ENCODE measurements at places on chromosomes 1 and 21.

GRCh38 chr1:219668446-219668845 lies 55.5 kb upstream of the ZC3H11B start:
- DNase-seq, result no peak

DNA sequence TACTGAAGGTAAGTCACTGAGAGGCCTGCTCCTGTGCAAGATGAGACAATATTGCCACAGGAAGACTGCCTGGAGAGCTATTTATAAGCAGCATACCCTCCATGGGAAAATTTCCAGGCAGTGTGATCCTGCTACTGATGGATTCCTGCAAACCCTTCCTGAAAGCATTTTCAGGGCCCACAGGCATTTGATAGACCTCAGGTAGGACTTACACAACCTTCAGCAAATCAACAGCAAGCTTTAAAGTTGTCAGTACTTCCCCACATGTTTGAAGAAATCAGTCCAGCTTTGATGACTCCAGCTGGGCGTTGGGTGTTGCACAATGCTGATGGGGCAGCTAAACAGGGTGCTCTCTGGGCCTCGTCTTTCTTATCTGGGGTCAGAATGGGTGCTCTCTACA lies 108.8 kb downstream of the PLXNA2 start:
- no peak for DNase-seq

GRCh38 chr1:98991127-98992012 lies 13.3 kb downstream of the PLPPR5 start:
- peak; percentile 72 for DNase-seq

GRCh38 chr1:93977598-93977945 lies 68.3 kb upstream of the GCLM start:
- DNase-seq, result no peak

- DNase-seq, result no peak
Measured at GRCh38 chr1:217135569-217135915, 412.3 kb upstream of the ESRRG start.

DNA sequence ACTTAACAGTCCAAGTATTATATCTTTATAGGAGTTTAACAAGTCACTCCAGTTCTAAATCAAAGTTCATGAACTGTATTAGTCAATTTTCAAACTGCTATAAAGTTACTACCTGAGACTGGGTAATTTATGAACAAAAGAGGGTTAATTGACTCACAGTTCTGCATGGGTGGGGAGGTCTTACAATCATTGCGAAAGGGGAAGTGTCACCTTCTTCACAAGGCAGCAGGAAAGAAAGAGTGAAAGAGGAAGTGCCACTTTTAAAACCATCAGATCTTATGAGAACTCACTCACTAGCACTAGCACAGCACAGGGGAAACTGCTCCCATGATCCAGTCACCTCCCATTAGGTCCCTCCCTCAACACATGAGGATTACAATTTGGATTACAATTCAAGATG lies 70.0 kb downstream of the CLCA4 start:
- peak; percentile 91 for DNase-seq

GRCh38 chr1:30041741-30042437 lies 681.5 kb downstream of the MATN1 start:
- DNase-seq, result no peak

DNA sequence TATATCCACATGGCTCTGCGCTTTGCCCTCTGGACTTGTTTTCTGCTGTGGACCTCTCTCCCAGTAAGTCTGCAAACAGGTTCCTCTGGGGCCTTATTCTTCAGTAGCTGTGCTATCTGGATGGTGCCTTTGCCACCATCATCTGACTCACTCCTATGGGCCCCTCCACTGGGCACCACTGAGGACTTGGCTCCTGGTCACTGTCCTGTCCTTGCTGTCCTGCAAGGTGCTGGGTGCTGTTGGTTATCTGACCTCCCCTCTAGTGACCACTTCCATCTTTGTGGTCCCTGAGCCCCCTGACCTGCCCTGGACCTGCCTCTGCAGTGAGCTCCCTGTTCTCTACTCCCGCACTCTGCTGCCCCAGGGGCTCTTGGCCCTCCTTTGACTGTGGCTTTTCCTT lies 6.7 kb downstream of the CNIH3 start:
- DNase-seq, result no peak

- no peak for DNase-seq
Measured at GRCh38 chr1:170196490-170197236, 50.9 kb downstream of the NTMT2 start.

GRCh38 chr1:192951691-192952460 lies 107.3 kb downstream of the UCHL5 start:
- DNase-seq, result peak; percentile 18

DNA sequence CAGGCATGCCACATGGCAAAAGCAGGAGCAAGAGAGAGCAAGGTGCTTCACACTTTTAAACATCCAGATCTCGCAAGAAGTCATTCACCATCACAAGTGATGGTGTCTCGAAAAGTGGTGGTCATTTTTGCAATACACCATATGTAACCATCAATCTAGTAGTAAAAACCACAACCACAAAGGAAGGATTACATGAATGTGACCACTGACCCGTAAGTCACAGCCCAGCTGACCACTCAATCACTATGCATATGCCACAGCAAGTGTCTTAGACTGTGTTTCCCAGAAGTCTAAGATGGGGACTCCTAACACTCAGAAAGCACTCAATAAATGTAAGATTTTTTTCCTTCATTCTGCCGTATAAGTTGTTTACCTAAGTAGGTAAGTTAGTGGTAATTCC lies 76.9 kb downstream of the FH start:
- no peak for DNase-seq

DNA sequence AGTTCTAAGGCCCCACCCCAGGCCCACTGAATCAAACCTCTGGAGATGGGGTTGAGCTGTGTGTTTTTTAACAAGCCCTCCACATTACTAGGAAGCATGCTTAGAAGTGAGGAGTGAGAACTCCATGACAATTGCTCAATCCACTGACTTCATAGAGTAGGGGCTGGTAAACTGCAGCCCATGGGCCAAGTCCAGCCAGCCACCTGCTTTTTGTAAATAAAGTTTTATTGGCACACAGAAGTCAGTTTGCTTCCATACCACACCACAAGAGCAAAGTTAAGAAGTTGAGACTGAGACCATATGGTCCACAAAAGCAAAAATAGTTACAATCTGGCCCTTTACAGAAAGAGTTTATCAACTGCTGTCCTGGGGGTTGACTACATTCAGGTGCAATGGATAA lies 309.2 kb downstream of the SETD4 start:
- DNase-seq, result no peak

GRCh38 chr1:195851016-195851601 lies 757.1 kb downstream of the KCNT2 start:
- DNase-seq, result no peak

GRCh38 chr1:244200596-244200995 lies 149.5 kb downstream of the ZBTB18 start:
- no peak for DNase-seq

DNA sequence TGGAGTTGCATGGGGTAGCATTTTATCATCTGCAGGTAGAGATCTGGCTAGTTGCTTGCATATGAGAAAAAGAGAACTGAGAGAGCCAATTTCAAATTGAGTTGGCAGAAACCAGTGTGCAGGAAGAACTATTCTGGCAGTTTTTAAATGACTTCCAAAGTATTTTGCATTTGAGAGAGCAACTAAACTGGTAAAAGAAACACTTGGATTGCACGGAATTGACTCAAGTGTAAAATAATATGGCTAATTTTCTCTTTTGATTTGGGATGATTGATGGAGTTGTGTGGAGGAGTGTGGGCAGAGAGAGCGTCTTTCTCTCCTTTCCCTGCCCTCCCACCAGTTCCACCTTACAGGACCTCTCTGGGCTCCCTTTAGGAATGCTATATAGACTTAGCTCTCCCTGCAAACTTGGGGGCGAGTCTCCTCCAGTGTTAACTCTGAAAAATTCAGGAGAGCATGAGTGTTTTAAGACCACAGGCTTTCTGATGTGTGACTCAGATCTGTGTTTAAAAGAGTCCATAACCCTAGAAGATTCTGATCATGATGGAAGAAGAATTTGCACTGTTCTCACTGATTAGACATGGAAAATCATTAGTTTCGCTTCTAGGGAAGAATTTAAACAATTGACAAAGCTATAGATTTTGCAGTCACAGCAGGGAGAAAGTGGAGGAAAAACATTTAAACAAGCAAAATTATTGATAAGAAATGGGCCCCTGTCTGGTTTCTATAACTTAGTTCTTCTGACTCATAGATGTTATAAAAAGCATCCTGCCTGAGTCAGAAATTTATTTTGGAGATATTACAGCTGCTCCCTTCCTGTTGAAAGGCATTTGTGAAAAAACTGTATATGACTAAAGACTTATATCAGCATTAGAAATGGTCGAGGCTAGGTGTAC lies 24.9 kb upstream of the CTBS start:
- DNase-seq, result no peak

DNA sequence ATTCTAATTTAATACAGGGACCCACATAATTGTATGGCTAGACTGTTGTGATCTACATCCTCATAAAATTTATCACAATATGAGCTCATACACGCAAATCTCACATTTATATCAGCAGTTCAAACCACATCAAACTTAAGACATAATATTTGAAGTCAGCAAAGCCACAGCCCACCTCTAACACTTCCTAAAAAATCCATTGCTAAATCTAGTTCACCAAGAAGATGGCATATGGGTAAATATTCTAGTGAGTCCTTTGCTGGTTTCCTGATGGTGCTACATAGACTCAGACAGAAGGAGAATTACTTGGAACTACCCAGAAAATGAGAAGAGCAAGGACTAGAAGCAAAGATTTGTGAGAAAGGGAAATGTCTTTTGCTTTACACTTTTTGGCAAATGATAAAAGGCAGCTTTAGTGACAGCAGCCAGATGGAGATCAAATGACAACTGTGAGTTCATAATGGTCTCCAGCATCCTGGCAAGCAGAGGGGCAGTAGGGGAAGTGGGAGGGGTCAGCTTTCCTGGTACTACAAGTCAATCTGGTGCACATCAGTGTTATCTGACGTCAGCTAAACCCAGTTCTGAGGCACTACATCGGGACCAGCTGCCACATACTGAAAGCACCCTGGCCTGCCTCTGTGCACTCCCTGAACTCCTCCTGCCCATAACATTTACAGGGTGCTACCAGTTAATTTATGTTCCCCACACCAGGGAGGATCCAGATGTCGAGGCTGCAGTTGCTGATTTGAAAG lies 10.6 kb upstream of the GADD45A start:
- DNase-seq, result peak; percentile 82

GRCh38 chr1:235566084-235566483 lies 61.8 kb upstream of the B3GALNT2 start:
- DNase-seq, result no peak

DNA sequence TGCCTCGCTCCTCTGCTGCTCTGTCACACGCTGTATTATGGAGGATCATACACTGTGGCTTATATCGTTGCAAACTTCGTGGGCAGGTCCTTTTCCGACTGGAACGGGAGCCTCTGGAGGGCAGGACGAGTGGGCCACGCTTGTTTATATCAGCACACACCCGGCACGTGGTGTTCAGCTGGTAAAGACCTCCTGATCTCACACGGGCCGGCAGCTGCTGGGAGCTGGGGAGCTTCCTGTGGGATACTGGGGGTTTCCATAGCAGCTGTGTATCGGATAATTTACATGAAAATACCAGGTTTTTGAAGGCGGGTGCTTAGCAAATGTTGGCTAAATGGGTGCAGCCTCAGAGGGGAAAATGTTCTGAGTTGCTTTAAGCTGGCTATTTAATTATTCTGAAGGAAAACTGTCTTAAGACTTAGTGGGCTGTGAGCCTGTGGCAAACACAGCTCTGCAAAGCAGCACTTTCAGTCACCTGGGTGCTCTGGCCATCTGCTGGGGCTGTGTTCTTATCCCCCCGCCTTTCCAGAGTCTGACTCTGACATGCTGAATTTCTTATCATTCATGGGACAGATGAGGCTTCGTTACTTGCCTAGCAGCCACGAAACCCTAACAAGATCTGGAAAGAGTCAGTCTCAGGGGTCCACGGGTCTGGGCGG lies 103.6 kb upstream of the GCLM start:
- DNase-seq, result no peak

- no peak for DNase-seq
Measured at GRCh38 chr1:9289711-9290485, 2.8 kb upstream of the SPSB1 start.

- DNase-seq, result no peak
Measured at GRCh38 chr1:84780000-84780716, 89.9 kb upstream of the SSX2IP start.

DNA sequence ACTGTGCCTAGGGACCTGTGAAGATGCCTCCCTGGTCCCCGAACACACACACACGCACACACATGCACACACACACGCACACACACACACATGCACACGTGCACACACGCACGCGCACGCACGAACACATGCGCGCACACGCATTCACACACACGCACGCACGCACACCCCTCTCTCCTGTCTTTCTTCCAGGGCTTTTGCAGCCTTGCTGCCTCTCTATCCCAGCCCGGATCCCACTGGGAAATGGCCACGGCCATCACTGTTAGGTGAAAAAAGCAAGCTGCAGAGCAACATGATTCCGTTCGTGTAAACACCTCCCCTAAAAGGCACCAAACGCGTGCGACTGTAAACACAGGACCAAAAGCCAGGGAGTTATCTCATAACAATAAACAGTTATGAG lies 39.7 kb downstream of the NKAIN1 start:
- no peak for DNase-seq

DNA sequence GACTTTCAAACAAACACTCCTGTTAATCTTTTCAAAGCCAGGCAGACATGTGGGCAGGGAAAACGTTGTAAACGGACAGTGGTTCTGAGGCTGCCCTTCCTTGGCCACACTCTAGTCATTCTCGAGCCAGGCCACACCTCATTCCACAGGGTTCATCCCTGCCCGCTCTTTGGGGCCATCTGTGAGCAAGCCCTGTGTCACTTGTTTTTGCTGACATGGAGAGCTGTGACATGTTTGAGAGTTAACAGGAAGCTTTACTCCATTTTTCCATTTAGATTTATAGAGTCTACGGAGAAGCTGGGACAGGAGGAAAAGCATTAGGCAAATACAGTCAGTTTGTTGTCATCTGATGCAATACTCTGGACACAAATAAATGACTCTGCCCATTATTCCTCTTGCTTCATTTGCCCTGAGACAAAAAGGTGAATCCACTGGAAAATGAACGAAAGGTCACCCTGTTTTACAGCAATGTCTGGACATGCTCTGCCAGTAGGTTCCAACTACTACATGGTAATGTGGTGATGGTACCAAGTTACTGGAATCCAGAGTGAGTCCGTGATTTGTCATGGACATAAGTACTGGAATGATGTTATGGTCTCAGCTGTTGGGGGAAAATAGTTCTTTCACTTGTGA lies 126.9 kb downstream of the CLIC6 start:
- DNase-seq, result no peak

- no peak for DNase-seq
Measured at GRCh38 chr1:178506669-178507068, 6.2 kb upstream of the TEX35 start.
